ENCODE measurements at places on chromosomes 2 and 18.
A peak's percentile ranks its signal among the peaks of the same experiment; 100 is the strongest.

DNA sequence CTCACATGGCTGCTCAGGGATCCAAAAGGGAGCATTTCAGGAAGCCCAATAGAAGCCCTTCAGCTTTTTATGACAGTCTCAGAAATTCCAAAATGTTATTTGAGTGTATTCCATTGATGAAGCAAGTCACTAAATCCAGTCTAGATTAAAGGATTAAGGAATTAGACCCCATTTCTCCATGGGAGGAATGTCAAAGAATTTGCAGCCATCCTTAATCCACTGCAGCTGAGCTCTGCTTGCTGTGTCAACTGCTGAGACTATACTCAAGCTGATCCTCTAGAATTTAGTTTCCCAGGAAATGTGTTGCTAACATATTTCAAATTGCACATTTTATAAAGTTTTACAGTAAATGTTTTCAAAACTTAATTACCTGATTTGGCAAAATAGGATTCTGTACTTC, 28.4 kb upstream of the C2orf69 start:
- no peak for DNase-seq

DNA sequence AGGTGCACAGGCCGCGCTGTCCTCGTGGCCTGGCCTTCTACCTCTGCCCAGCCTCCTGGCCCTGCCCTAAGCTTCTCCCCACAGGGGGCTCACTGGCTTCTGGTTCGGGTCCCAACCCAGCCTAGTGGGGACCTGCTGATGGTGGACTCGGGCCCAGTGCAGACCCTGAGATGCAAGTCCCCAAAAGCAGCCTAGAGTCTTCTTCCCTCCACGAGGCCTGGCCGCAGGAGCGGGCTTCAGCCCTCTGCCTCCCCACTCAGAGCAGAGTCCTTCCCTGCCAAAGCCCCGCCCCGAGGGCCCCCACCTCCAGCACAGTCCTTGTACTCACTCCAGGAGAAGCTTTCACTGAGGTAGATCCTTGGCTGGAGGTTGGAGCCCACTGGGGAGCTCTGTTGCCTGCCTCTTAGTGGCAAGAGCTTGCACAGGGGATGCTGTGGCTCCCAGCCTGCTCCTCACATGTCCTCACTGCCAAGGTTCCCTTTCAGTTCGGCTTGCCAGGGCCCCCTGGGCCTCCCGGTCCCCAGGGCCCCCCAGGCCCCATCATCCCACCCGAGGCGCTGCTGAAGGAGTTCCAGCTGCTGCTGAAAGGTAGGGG, 3.6 kb downstream of the ERFE start:
- DNase-seq = no peak

DNA sequence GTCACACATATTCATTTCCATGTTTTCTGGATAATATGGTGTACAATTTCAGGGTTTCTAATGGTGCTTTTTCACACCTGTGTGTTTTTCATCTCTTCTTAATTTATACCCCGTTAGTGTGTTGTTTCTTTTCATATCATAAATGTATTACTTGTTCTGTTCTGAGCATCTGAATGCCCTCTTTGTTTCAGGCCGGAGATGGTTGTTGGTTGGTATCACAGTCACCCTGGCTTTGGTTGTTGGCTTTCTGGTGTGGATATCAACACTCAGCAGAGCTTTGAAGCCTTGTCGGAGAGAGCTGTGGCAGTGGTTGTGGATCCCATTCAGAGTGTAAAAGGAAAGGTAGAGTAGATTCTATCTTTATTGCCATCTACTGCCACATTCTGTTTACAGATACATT, 45.1 kb upstream of the TBR1 start:
- no peak for DNase-seq

DNA sequence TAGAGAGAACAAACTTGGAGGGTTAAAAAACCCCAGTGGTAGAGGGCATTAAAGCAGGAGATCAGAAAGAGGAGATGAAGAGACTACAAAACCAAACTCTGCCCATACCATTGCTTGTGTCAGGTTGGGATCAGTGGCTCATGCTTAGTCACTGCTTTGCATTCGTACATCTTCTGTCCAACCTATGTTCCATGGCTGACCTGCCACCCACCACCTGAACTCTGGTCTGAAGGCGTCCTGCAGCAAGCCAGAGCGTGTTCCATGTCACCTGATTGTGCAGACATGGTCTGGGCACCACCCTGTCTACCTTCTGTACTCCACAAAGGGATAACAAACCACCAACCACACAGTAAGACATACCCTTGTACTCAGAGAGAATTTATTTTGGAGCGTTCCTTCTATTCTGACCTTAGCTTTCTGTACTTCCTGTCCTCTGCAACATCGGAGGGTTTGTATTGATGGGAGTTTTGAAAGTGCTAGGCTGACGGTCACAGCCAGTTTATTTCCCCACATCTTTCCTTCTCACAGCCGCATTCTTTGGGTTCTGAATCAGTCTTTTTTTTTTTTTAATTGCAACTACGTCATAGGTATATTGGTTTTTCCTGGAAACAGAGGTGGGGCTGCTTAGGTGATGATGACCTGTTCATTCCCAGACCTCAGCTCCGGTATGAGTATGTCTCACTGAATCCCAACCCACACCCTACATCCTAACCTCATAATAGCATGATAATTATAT, 88.3 kb downstream of the SOWAHC start:
- DNase-seq = no peak

- no peak for DNase-seq
Measured at GRCh38 chr2:95384854-95385569, 17.5 kb upstream of the FAHD2A start.

- no peak for DNase-seq
Measured at GRCh38 chr18:74249181-74249968, 42.4 kb downstream of the CYB5A start.

- no peak for DNase-seq
Measured at GRCh38 chr2:32783933-32784332, 156.1 kb downstream of the TTC27 start.

GRCh38 chr2:169141713-169142352, 72.5 kb downstream of the DHRS9 start:
- DNase-seq = peak; percentile 30

- DNase-seq = no peak
Measured at GRCh38 chr18:47995654-47996053, 65.2 kb upstream of the SMAD2 start.

- no peak for DNase-seq
Measured at GRCh38 chr18:28168725-28169124, 8.2 kb downstream of the CDH2 start.

DNA sequence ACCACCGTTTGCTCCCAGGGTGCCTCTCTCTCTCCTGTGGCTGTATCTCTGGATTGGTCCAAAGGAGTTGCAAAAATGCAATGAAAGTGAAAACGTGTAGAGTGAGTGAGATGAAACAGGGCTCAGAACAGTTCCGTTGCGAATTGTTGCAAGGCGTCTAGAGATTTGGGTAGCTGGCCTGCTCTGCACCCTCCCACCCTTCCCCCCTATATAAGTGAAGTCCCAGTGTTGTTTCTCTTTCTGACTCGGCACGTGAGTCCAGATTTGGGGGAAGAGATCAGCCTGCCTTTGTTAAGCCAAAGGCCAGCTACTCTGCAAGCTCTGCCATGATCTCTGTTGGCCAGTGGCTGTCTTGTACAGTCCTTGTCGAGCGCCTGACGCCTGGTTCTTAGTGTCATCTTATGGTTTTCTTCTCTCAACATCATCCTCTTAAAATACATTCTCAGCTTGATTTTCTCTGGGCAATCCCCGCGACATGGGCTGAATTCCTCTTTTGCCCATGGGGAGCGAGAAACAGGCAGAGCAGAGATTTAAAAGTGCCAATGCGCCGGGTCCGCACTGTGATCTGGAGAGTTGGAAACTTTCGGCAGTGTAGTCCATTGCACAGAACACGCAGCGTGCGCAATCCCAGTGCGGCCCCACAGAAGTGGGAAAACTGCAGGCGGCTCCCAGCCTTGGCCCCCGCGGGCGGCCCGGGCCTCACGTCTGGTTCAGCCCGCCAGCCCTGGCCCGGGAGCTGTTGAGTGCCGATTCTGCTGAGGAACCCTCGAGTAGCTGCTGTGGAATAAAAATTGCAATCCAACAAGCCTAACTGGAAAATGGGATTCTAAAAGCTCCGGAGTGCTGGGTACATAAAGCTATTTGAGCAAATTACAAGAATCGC, 9.3 kb downstream of the MEIS1 start:
- no peak for DNase-seq

DNA sequence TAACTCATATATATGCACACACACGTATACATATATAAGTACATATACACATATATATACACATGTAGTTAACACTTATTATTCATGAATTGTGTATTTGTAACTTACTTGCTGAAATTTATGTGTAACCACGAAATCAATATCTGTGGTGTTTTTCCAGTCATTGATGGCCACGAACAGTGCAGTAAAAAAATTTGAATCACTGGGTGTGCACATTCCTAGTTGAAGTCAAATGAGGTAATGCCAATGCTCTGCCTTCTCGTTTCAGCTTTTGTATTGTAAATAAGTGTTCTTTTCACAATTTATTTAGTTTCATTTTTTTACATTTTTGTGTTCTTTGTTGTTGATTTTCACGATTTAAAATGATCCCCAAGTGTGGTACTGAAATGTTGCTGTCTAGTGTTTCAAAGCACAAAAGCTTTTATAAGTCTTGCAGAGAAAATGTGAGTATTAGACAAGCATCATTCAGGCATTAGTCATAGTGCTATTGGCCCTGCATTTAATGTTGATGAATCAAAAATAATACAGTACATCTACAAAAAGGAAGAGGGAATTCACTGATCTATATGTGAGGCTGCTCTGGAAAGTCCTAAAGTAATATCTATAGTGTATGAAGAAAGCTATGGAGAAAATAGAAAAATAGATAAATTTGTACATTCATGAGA, 419.0 kb downstream of the DSC3 start:
- no peak for DNase-seq

GRCh38 chr2:149612122-149612521, 24.5 kb upstream of the MMADHC start:
- DNase-seq = no peak

GRCh38 chr2:116499389-116499788, 1315.1 kb upstream of the DDX18 start:
- no peak for DNase-seq

- no peak for DNase-seq
Measured at GRCh38 chr2:222813177-222813843, 47.5 kb upstream of the ACSL3 start.

DNA sequence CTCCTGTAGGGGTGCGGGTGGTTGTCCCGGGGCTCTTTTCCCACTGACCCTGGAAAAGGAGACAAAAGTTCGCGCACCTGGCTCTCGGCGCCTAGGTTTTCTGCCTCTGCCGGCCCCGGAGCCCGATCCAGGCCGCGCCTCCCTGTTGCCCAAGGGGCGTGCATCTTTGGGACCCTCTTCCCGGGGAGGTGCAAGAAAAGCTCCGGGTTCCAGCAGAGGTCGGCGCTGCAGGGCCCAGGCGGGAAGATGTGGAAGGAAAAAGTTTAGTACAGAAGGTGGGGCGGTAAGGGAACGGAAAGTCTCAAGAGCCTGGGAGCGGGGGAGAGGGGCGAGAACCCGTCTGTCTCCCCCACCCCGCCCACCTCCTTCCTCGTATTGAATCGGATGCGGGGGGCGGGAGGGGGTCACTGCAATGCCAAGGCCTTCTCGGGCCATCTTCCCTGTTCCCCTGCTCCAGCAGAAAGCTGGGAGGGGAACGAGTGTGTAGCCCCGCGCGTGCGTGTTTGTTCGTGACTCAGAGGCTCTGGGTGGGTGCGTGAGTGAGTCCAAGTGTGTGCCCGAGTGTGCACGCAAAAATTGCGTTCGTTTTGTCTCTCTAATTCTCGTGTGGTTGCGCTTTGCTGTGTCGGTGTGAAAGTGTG, 6.3 kb upstream of the EN1 start:
- no peak for DNase-seq

GRCh38 chr2:216017365-216017764, 4.0 kb upstream of the MREG start:
- DNase-seq = no peak

DNA sequence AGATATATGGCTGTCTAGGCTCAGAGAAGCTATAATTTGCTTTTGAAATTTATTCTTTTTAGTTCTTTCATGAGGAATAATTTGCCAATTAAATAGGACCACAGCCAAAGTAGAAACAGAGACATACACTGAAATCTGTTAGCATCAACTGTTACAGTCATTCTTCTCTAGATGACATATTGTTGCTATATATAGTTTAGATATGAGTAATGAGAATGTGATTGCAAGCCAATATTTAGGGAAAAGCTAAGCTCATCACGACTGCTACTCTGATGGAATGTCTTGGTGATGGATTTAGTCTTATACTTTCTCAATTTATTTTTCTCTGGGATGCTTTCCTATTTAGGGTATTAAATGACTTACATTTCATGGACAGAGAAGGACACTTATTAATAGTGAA, 259.1 kb downstream of the LNPK start:
- DNase-seq = no peak

DNA sequence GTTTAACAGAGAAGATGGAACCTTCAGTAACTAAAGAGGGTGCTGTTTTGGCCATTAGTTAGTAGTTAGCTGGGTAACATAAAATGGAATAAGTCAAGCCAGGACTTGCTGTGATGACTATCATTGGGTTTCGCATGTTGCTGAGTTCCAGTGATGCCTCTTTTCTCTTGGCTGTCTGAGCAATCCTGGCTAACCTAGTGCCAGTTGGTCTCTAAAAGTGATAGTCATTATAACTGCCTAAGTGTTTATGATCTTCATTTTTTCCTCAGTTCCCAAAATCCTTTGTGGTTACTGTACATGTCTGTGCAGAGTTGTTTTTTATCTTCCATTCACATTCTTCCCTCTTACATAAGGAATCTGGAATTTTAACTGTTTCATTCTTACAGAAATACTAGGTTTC, 33.4 kb downstream of the WDR43 start:
- no peak for DNase-seq

- no peak for DNase-seq
Measured at GRCh38 chr18:5529471-5529870, 14.3 kb downstream of the EPB41L3 start.

GRCh38 chr2:207137596-207138337, 28.0 kb downstream of the KLF7 start:
- no peak for DNase-seq

GRCh38 chr18:5424903-5425664, 118.7 kb downstream of the EPB41L3 start:
- DNase-seq = no peak

DNA sequence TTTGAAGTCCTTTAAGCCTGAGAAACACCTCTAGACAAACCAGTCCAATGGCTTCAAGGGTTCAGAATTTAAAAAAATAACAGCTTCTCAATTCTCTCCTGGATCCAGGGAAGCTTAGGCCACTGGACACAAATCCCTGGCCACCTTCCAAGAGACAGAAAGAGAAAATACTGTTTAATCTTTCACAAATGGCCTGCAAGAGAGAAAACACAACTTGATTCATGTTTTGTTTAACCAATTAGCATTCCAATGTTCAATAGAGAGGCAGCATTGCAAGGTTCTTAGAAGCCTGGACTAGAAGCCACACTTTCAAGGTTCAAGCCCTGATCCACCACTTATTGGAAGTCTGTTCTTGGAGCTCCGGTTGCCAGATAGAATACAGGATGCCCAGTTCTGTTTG, 109.0 kb upstream of the PARD3B start:
- no peak for DNase-seq

- no peak for DNase-seq
Measured at GRCh38 chr2:185738679-185739472, at the start of gene FSIP2. Gene FSIP2 (plus strand): TSS chr2:185738804. CDS start chr2:185738895, 91 bp downstream.

DNA sequence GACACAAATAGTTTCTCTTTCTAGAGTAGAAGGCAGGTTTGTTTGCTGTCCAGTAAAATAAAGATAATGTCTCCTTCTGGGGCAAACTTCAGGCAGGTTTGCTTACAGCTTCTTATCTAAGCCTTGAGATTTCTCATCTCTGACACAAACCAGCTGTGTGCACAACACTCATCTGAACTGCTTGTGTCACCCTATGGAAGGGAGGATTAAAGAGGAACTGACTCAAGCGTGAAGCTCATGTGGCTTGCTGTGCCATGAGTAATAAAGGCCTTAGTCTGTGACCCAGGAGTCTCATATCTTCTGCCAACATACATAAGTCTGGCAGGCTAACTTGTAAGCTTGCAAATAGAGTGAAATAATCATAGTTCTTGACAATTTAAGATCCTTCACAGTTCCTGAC, 24.2 kb upstream of the CPO start:
- no peak for DNase-seq
